ENCODE measurements at places on chromosomes 2 and 18. TPM values are rescaled to one million over a fixed set of nuclear protein-coding genes. Genes with fewer than 3 reads are reported as not detected.

The HOXD1 gene
- total RNA-seq: not detected

The KIF1A gene
- total RNA-seq: 0.40 TPM

The IL37 gene
- not detected for total RNA-seq

The PROKR1 gene
- total RNA-seq: not detected

The SKOR2 gene
- not detected for total RNA-seq

The ARHGEF33 gene
- total RNA-seq: not detected

The HES6 gene
- total RNA-seq: 1.8 TPM

- DNase-seq: no peak
Measured at GRCh38 chr2:7945026-7945425, 736.8 kb upstream of the ID2 start.

DNA sequence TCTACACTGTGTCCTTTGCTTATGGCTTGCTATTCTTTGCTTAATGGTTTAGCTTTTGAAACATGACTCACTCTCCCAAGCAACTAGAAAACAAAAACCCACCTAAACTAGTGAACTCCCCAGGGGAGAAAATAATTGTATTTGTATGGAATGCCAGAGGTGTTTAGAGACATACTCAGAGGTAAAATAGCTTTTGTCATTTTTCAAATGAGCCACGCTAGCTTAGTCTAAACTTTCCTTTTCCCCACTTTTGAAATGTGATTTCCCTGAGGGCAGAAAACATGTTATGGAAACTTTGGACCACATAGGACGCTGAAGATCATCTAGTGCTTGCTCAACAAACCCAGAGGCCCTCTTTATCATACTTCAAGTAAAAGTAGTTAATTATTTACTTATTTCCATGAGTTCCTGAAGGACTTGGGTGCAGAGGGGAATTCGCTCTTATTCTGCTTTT lies 16.5 kb upstream of the CYTIP start:
- no peak for DNase-seq

DNA sequence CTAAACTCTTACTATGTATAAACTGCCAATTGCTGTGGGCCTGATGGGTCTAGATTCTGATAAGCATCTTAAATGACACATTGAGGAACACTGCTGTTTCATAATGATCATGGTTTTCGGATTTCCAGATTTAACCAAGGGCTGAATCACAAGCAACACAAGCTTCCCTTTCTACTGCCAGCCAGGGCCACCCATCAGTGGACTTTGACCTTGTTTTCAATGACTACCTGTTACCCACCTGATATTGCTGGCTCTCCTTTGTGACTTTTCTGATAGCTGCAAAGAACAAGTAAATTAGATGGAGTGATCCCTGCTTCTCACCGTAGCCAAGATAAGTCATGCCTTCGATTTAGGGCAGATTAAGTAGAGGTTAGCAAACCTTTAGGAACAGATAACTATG lies 259.0 kb downstream of the PAX3 start:
- DNase-seq: no peak

GRCh38 chr2:147008481-147008880 lies 836.3 kb upstream of the ACVR2A start:
- DNase-seq: no peak

DNA sequence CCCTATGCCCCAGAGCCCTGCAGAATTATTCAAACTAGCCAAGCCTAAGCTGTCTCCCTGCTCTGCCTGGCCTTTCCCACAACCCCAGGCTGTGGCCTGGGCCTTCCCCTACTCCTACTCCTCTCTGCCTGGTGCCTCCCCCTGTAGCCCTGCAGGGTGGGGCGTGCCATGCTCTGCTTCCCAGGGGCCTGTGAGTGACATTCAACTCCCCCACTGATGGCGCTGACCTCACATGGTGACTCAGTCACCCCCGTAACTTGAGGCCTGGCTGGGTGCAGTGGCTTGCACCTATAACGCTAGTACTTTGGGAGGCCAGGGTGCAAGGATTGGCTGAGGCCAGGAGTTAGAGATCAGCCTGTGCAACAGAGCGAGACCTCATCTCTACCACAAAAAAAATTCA lies 60.6 kb downstream of the KIF1A start:
- DNase-seq: no peak

- DNase-seq: no peak
Measured at GRCh38 chr2:149622343-149622742, 34.8 kb upstream of the MMADHC start.

DNA sequence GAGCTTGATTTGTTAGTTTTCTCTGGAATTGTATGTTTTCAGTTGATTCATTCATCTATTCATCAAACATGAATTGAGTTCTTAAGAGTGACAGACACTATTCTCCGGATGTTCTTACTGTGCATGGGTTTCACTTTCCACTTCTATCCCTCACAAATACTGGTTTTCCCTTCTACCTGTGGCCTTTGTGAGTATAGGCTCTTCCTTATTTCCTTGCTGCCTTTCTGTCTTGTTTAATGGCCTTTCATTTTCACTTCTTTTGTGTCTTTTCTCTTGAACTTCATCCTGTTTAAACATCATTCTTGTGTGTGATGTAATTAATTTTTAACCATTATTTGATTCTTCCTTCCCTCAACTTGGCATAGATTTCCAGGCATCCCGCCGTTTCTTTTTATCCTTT lies 90.7 kb downstream of the CRIM1 start:
- DNase-seq: no peak

GRCh38 chr2:165401285-165401852 lies 68.1 kb upstream of the CSRNP3 start:
- peak; percentile 27 for DNase-seq

DNA sequence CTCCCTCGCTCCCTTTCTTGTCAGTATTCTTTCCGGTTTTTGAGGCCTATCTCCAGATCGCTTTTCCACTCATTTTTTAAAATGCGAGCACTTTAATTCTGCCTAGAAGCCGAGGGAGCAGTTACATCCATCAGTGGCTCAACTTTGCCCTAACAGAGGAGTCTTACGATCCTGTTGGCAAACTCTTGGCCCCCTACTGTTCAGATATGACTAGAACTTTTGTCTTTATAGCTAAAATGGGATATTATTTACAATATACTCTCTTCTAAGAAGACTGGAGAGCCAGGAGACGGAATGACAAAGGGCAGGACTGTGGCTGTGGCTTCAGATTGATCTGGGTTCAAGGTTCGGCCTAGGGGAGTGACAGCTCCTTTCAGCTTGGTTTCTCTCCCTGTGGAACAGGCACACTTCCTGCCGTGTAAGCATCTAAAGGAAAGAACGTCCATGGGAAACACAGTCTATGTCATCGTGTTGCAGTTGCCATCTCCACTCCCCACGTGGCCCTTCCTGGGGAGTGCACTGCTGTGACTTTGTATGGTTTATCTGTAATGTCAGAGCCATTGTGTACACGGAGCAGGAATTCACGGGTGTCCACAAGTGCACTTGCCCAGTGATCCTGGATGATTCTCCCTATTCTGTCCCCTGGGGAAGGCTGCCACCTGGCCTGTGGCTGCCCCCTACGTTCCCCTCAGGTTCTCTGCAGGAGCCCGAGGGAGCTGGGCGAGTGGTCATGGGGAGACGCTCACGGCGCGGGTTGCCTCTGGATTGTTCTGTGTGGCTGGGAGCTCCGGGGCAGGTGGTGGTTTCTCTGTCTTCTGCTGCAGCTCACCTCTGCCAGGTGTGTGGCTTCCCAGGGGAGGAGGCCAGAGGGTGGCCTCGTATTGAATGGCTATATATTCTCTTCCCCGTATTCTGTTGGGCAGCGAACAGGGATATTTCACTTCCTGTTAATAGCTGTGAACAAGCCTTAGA lies 222.0 kb downstream of the LDLRAD4 start:
- no peak for DNase-seq

DNA sequence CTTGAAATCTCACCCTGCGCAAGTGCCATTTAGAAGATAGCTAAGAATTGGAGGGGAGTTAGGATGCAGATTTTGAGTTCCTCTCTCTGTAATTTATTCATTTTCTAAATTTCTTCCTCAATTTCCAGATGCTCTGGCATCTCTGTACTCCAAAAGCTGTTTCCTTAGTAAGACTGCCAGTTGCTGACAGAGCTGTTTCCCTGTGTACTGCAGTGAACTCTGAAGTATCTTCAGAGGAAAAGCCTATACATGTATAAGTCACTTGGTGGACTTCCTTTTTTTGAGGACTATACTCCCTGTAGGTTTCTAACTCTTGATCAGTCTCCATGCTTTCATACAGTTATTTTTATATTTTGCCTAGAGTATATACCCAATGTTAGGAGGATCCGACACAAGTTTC lies 1.5 kb upstream of the RESP18 start:
- no peak for DNase-seq

Data from activated CD4-positive, alpha-beta T cell treated with anti-CD3 and anti-CD28 coated beads, Interleukin-2, amount 10 ng/mL, durations not matched to agents 7 days and 5 days (primary cell).